ENCODE measurements at places on chromosomes 1 and 21.

GRCh38 chr1:53288002-53288789, 39.7 kb downstream of the LRP8 start:
- peak; percentile 46 for DNase-seq

GRCh38 chr1:38487396-38487795, 372.2 kb downstream of the RRAGC start:
- no peak for DNase-seq

- peak; percentile 98 for DNase-seq
Observed at GRCh38 chr1:40802078-40802741, 18.6 kb downstream of the KCNQ4 start.

GRCh38 chr1:56825436-56825835, 6.2 kb upstream of the FYB2 start:
- DNase-seq, result no peak

DNA sequence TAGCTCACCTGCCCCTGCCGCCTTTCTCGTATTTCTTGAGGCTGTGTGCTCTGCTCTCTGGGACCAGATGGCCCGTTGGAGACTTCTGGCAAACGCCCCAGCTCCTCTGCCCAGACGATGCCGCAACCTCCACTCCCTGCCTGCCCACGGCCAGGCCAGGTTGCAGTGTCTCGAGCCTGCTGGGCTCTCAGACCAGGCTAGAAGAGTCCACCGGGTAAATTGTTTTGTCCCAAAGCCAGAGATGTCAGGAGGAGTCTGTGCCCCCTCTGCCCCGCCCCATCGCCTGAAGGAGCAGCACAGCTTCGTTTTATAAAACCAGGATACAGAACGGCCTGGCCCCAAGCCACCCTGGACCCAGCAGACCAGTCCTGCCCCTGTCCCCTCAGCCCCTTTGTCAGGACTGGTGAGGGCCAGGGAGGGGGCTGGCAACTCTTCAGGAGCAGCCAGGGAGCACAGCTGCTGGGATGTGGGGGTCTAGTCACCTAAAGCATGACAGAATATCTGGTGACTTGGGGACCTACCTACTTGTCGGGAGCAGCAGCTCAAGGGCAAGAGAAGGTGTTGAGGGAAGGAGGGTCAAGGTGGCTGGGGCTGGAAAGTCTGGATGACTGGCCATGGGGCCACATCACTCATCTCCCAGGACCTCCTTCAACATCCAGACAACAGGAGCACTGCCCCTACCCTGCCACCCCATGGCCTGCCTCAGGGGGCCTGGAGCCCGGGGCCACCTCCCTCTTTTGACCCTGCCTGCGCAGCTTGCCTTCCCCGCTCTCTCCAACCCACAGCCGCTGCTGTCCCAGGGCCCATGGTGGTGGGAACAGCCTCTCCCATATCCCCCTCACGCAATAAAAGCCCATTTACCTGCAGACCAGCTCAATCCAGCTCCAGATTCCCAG, 33.9 kb upstream of the LBR start:
- no peak for DNase-seq
